Activated T-cell treated with anti-CD3 and anti-CD28 coated beads for 1 hour (primary cell): ENCODE measurements at places on chromosomes 7 and 10.

DNA sequence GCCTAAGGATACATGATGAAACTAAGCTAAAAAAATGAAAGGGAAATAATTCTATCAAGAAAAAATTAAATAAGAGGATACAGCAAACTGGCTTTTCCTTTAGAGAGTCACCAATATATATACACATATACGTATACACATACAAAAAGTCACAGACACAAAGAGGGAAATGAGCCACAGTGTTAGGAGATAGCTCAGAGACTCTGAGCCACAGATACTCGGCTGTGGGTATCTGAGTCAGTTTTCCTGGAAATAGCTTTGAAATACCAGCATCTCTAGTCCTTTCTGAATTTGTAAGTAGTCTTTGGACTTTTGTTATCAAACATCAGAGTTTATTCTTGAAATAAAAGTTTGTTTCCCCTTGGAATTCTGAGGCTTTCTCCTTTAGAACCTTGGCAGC, 111.8 kb downstream of the TBXAS1 start:
- no peak for DNase-seq

- DNase-seq = no peak
Observed at GRCh38 chr10:11529276-11529903, 82.1 kb downstream of the USP6NL start.

GRCh38 chr7:28573651-28574301, 161.5 kb downstream of the CREB5 start:
- no peak for DNase-seq

DNA sequence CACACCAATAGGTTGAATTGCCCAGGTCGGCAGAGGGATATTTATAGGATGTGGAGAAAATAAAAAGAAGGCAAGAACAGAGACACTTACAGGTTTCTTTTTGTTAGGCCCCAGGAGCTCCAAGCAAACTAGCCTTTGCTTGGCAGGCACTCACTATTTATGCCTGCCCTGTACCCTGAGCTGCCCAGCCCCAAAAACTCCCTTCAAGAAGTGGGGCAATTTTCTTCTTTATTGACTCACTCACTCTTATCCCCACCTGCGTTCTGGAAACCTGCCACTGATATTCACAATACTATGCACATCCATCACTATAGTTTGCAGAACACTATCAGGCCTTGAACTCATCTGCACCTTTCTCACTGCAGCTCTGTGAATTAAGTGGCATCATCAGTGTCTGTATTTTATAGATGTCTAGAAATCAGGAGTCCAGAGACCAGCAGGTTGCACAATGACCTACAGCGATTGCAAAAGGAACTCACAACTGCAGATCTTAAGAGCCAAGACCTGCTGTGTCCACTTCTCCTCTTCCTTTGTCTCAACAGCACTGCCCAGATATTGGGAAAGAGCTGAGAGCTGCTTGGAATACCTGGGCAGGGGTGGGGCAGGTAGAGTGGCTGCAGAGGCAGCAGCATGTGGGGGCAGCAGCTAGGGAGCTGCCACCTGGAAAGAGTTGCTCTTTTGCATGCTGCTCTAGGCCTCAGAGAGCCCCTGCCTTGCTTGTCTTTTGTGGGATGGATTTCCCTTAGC, at the start of gene SFTPD:
Gene SFTPD, minus strand, starts transcription at position 130 of the 747 bp plus-strand sequence. CDS start 2,446 bp downstream, outside the sequence.
- no peak for DNase-seq

DNA sequence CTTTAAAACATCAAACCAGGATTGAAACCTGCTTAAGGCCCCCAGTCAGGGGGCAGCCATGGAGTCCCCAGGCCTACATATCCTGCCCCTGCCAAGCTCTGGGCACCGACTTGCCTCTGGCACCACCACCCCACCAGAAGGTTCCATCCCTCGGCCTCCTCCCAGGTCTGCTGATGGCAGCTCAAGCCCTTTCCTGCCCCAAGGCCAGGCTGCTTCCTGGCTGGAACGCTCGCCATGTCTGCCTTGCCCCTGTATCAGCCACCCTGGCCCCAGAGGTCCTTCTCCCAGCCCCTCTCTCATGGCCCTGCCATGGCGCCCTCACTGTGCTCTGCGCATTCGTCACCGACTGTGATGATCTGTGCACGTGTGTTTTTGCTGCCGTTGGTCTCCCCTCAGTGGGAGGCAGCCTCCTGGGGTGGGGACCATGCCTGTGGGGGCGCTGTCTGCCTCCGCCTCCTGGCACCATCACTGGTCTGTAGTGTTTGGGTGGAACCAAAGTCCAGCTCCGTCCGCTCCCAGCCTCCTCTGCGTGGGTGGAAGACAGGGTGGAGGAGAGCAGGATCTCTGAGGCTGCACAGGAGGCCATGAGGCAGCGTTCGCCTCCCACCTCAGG, 3.2 kb downstream of the DPYSL4 start:
- no peak for DNase-seq

- DNase-seq = no peak
Observed at GRCh38 chr7:54690892-54691291, 68.1 kb downstream of the SEC61G start.

GRCh38 chr7:29230871-29231345, 36.3 kb downstream of the CHN2 start:
- no peak for DNase-seq

GRCh38 chr7:12612622-12613021, 42.1 kb downstream of the SCIN start:
- no peak for DNase-seq

DNA sequence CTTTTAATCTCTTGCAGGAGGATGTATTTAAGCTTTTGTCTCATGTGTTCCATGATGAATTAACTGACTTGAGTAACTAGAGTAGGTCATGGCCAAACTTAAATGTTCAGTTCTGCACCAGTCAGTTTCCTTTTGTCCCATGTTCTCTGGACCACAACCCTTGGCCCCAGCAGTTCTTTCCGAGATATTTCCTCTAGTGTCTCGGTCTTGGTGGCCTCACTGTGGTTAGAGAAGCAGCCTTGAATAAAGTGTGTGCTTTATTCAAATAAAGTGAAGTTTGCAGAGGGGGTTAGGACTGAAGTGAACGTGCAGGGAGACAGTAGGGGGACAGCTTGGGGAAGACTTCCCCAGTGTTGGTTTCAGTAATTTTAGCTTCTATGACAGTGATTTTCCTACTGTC, 9.3 kb downstream of the ZNF212 start:
- DNase-seq = no peak

GRCh38 chr7:91005841-91006240, 258.4 kb upstream of the FZD1 start:
- no peak for DNase-seq

DNA sequence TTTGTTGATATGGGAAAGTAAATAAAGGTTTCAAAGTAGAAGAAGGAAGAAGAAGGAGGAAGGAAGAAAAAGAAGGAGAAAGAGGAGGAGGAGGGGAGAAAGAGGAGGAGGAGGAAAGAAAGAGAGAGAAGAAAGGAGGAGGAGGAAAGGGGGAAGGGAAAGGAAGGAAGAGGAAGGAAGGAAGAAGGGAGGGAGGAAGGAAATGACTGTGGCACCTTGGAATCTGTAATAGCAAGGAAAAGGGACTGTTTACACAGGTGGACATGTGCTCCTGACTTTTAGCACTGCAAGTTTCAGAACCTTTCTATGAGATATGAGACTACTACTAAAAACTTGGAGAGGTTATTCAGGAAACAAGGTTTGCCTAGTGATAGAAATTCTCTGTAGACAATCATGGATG, 153.2 kb downstream of the BTAF1 start:
- no peak for DNase-seq

- no peak for DNase-seq
Observed at GRCh38 chr10:50645236-50645635, 21.5 kb upstream of the SGMS1 start.

- no peak for DNase-seq
Observed at GRCh38 chr7:74057987-74058386, 25.6 kb upstream of the LIMK1 start.

DNA sequence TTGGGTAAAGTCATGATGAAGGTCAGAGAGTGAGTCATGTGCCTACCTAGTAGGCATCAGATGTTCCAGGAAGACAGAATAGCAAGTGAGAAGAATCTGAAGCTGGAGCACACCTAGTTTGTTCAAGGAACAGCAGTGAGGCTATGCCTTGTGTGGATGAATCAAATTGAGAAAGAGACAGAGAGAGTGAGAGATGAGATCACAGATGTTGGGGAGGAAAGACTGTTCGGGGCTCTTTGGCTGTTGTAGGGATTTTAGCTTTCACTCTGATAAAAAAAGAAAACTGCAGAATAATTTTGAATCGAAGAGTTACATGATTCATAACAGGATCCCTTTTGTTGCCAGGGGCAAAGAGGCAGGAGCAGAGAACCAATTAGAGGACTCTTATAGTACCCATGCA, 6.3 kb downstream of the LIPF start:
- DNase-seq = no peak

DNA sequence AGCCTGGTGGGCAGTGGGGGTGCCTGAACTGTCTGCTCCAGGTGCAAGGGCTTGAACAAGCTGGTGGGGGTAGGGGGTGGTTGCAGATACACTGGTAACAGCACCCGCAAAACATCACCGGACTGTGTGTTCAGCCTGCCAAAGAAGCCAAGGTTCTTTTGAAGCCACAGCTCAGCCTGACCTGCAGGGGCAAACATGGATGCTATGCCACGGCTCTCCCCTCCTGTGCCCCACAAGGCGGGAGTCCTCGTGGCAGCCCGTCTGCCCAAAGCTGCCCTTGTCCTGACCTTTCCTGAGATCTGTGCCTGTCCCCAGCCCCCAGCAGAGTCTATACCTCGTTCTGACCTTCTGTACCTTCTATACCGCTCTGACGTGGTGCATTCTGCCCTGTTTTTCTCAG, 285.7 kb downstream of the GLRX3 start:
- DNase-seq = no peak

DNA sequence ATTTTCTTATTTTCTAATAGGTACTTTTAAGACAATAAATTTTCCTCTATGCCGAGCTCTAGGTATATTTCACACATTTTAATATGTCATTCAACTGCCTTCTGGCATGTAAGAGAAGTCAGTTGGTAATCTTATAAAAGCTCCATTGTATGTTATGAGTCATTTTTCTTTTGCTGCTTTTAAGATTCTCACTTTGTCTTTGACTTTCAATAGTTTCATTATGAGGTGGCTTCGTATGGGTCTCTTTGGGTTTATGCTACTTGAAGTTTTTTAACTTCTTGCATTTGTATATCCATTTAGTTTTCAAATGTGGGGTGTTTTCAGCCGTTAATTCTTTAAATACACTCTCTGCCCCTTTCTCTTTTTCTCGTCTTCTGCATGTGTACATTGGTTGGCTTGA, 80.5 kb downstream of the ABCA13 start:
- DNase-seq = no peak

DNA sequence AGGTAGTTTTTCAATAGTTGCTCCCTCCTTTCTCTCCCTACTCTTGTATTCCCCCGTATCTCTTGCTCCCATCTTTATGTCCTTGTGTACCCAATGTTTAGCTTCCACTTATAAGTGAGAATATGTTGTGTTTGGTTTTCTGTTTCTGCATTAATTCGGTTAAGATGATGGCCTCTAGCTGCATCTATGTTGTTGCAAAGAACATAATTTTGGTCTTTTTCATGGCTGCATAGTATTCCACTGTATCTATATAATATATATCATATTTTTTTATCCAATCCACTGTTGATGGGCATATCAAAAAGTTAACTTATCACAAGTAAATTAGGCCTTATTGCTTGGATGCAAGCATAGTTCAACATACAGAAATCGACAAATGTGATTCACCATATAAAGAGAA, 594.0 kb downstream of the TYW1 start:
- no peak for DNase-seq

DNA sequence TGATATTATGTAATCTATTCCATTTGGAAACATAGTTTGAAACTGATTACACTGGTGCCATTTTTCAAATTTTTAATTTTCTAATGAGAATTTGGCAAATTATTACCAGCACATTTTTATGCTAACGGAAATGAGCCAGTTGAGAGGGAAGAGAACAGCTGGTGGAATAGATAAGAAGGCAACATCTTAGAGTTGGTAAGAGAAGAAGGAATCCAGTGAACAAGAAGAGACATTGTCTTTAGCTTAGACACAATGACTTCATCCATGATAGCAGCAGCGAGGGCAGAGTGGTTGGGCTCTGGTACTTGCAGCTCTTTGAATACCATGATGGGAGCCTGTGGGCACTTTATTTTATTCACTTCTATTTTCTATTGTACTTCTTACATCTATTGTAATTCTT, 89.6 kb downstream of the CHRM2 start:
- no peak for DNase-seq

- DNase-seq = no peak
Observed at GRCh38 chr10:109929501-109930219, 6.3 kb upstream of the XPNPEP1 start.

GRCh38 chr10:47449979-47450378, 33.9 kb downstream of the ANXA8 start:
- DNase-seq = no peak

GRCh38 chr10:124127965-124128810, 34.8 kb upstream of the CHST15 start:
- no peak for DNase-seq

DNA sequence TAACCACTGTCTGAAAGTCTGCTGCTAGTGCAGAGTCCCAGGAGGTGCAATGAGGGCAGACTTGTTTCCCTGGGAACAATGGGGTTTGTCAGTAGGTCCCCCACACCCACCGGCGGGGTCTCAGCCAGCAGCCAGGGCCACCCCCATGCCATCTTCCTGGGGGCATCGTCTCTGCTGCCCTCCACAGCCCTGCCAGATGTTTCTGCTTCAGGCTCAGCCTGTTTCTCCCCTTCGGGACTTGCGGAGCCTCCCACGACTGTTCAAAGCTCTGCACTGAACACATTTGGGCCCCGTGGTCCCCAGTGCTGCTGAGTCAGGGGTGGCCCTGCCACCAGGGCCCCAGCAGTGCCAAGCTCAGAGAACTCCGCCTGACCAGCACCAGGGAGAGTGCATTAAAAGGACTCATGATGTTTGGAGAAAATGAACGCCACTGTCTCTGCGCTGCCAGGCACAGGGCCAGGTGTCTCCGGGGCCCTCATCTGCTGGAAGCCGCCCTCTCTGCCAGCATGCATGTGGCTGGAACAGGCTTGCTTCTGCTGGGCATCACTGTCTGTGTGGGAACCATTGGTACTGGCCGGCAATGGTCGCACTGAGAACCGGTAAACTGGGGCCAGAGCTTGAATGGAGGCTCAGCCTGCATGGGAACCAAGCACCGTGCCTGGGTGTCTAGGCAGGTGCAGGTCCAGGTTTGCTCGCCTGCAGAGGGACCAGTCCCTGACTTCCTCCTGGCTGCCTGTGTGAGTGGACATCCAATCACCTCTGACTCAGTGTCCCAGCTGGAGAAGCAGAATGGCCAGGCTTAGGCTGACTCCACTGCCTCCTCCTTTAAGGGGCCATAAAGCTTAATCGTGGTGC, 345.1 kb downstream of the GLRX3 start:
- no peak for DNase-seq

- DNase-seq = no peak
Observed at GRCh38 chr7:22433710-22434460, 66.1 kb downstream of the STEAP1B start.

DNA sequence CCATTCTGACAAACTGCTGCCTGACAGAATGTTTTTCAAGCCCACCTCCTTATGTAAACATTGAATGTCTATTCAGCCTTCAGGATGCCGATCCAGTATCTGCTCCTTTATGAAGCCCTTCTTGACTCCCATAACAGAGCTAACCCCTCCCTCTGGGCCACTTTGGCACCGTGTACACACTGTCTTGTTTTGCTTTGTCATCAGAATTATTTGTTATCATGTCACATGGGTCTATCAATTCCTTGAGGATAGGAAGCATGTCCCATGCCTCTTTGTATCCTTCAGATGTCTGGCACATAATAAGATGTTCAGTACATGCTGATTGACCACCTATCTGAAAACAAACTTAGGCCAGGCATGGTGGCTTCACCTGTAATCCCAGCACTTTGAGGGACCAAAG, 92.3 kb downstream of the PRLHR start:
- no peak for DNase-seq
